ENCODE measurements at places on chromosomes 7 and 10.

DNA sequence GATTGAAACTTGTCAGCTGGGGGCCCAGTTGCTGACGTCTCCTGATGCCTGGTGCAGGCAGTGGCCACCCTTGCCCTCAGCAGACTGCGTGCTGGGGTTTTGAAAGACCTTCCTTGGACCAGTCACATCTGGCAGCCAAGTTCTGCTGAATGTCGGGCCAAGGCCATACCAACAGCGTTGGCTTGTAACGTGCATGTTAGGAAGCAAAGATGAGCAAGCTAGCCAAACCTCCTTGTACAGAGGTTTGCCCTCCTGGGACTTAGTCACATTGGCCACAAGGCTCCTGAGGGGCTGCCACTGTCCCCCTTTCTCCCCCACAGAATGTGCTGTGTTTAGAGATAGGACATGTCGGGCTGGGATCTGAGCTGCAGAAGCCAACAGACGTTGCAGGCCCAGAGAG, 49.0 kb downstream of the ADCY1 start:
- no peak for DNase-seq

GRCh38 chr7:137656227-137656849, 190.4 kb downstream of the DGKI start:
- DNase-seq, result no peak

- no peak for DNase-seq
These were observed 95.3 kb downstream of the HERPUD2 start for GRCh38 chr7:35599645-35600044.

DNA sequence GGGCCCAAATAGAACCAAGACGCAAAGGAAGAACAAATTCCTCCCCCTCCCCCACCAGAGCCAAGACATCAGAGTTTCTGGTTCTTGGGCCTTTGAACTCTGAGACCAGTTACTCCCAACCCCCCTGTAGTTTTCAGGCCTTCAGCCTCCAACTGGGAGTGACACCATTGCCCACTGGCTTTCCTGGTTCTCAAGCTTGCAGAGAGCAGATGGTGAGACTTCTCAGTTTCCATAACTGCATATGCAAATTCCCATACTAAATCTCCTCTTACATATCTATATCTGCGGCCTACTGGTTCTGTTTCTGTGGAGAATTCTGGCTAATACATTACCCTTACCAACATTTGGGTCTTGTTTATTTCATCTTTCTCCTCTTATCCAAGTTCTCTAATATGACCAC, 762.9 kb downstream of the GRM8 start:
- no peak for DNase-seq

DNA sequence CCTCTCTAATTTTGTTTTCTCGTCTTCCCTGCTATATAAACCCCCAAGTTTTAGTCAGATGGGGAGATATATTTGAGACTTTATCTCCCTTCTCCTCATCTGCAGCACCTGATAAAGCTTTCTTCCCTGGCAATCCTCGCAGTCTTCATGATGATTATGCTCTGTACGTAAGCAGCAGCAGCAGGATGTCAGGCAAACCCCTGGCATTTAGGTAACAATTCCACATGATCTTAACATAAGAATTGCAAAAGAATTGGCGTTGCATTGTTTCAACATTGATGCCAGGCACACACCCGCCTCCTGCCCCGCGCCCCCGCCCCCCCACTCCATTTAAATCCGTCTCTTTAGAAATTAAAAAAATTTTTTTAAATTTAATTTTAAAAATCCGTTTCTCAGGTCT, 6.1 kb downstream of the PKD1L1 start:
- DNase-seq, result no peak

- no peak for DNase-seq
These were observed 31.9 kb downstream of the LCOR start for GRCh38 chr10:96863922-96864543.

DNA sequence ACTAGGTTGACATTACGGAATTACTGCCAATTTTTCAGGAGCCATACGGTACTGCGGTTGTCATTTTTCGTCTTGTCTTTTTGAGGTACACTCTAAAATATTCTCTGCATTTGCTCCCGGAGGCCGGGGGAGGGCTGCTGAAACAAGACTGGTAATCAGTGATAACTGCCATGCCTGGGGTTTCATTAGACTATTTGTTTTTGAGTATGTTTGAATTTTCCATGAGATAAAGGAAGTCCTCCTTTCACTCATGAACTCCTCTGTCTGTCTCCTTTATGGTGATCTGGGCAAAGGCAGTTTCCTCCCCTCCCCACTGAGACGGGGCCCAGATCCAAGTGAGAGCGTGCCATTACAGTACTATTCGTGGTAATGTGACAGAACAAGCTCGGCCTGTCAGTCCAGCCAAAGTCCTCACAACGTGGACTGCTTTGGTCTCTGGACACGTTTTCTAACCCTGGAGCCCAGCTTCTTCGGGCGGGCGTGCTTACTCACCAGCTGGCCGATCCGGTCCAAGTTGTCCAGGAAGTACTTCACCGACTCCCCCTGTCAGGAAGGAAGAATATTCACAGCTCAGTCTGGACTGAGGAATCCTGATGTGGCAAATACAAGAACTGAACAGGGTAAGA, 45.1 kb downstream of the AMZ1 start:
- DNase-seq, result no peak
